GM18507 (cell line): ENCODE measurements at places on chromosomes 12 and 14.

- no peak for DNase-seq
Measured at GRCh38 chr14:32453857-32454810, 125.0 kb downstream of the AKAP6 start.

- no peak for DNase-seq
Measured at GRCh38 chr12:67937822-67938221, 51.4 kb upstream of the IFNG-AS1 start.

DNA sequence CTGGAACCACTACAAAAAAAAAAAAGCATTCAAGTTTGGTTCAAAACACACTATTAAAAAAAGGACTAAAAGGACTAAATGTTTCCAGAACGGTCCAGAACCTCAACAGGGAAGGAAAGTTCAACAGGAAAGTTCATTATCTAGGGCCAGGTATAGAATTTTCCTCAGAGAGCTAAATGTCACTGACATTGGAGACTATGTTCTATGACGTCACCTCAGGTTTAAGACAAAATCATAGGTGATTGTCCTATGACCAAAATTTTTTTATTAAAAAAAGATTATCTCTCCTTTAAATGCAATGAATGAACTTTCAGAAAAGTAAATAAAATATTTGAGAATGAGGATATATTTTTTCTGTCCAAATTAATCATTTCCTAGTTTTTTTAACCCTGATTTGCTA, 746.7 kb upstream of the USP15 start:
- no peak for DNase-seq

DNA sequence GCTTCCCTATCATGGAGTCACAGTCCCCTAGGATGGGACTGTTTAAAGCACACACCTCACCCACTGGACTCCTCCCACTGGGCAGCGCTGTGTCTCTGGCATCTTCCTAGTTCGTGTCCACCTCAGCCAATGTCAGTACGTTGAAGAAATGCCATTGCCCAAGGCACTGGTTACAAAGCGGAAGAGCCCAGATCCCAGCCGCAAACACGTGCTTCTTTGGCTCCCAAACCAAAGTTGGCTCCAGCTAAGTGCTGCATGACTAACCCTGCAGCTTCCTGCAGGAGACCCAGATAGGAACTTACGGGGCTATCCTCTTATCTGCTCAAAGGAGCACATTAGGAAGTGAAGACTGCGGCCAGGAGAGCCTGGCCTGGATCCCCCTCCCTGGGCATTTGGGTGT, 9.3 kb downstream of the SYNE3 start:
- no peak for DNase-seq

DNA sequence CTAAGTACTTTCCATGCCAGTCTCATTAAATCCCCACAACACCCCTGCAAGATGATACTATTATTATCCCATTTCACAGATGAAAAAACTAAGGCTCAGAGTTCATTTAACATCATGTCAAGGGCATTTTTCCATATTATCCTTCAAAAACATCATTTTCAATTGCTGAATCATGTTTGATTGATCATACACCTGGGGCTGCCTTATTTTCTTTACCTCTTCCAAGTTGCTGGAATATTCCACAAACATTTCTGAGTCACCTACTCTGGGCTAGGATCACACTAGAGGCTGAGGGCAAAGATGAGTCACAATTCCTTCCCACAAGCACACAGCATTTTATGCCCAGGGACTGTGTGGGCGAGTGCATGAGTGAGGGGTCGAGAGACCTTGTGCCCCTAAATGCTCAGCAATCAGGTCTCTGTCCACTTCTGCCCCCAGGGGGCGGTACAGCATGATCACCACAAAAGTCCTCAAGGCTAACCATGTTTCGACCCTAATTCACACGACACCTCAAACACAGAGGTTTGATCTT, 14.1 kb upstream of the TMEM119 start:
- DNase-seq: no peak

DNA sequence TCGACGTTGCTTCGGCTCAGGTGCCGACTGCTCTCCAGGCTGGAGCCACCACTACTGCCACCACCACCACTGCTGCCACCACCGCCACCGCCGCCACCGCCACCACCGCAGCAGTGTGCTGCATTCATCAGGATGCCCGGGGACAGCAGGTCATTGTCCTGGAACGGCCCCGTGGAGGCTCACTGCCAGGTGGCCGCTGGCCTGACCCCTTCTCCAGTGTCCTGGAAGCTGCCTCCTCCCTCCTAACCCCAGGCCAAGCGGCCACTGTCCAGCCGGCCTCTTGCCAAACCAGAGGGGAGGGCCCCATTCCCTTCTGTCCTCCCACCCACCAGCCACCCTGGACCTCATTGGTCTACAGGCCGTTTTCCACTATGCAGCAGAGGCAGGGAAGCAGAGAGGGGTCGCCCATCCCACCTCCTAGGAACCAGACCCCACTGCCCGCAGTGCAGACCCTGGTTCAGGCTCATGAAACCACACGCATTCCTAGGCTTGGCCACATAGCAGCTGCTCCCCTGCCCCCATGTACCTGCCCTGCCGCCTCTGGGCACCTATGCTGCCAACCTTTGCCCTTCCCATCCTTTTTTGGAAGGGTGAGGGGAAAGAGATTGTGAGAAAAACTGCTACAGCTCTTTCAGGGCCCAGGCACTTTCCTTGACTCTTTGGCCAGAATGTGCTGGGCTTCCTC, 15.2 kb downstream of the ARL6IP4 start:
- no peak for DNase-seq

DNA sequence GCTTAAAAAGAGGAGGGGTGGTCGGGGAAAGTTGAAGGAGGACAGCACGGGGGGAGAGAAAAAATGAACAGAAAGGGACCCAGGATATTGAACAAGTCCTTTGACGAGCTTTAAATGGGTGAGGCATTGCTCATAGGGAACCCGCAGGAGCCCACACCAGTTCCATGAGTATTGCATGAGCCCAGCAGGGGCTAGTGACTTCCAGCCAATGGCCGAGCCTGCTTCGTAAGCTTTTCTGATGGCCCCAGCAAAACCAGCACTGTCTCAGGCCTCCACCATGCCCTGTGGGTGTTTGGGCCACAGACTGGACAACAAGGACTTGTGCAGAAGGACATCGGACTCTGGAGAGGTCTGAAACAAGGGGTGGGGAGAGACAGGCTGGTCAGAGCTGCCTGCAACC, 109.5 kb downstream of the ZFP36L1 start:
- no peak for DNase-seq

- no peak for DNase-seq
Measured at GRCh38 chr14:96221841-96222240, 17.2 kb downstream of the BDKRB2 start.

DNA sequence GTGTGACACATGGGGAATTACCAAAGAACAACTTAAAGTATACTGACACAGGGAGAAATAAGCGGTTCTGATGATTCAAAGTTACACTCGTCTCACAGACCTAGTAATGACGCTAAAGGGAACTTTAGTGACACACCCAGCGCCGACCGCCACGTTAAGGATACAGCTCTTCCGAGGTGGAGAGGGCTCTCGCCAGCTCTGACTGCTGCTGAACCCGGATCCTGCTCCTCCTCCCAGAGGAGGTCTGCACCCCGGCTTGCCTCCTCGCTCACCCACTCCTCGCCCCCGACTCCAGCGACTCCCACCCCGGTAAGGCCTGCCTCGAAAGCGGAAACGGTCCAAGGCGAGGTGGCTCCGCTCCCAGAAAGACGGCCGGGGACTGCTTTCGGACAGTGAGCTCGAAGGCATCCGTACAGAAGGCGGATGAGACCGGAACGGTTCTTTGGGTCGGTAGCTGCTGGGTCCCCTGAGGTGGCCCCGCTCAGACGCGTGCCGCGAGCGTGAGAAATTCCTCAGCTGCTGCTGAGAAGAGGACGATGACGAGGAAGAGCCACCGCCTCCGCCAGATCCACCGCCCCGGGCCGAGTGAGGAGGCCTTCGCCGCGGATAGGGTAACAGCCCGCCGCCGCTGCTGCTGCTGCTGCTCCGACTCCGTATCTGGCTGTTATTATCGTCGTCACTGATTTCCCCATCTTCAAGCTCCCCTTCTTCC, 643 bp downstream of the ZFC3H1 start:
- DNase-seq: no peak

GRCh38 chr12:78725951-78726580, 138.5 kb upstream of the SYT1 start:
- no peak for DNase-seq

GRCh38 chr14:57760896-57761295, 105.0 kb downstream of the SLC35F4 start:
- DNase-seq: no peak

DNA sequence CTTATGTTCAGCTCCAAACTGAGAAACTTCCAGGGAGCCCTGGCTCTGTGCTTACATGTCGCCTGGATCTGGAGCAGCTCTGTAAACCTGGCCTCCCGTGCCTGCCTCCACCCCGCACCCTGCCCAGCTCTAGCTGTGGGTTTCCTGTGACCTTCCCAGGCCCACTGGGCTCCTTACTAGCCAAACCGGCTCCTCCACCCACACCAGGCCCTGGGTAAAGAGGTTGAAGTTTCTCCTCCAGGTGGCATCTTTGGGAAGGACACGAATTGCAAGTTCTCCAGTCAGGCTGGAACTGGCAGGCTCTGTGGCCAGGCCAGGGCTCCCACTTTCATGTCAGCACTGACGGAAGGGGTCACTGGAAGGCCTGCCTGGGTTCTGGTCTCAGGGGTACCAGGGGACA, 60.9 kb upstream of the ZFP36L1 start:
- no peak for DNase-seq

- DNase-seq: no peak
Measured at GRCh38 chr14:105526776-105527380, 495 bp downstream of the TMEM121 start.

GRCh38 chr14:58887931-58888330, 250.2 kb downstream of the DACT1 start:
- no peak for DNase-seq

- DNase-seq: no peak
Measured at GRCh38 chr12:67697443-67697842, 48.9 kb downstream of the DYRK2 start.

DNA sequence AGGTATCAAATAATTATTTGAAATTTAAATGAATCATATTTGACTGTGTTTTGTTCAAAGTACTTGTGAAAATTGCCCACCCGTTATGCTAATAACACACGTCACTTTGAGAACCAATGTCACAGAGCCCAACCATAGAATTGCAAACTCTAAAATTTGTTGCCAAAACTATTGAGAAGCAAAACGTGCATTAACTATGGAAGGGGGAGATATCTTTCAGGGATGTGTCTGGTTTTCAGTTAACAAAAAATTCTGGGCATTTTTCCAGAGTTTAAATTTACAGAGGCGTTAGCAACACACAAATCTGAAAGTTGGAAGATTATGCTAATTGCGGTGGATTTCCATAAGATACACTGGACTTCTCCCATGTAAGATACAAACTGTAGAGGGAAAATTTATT, 371.8 kb upstream of the E2F7 start:
- DNase-seq: no peak

DNA sequence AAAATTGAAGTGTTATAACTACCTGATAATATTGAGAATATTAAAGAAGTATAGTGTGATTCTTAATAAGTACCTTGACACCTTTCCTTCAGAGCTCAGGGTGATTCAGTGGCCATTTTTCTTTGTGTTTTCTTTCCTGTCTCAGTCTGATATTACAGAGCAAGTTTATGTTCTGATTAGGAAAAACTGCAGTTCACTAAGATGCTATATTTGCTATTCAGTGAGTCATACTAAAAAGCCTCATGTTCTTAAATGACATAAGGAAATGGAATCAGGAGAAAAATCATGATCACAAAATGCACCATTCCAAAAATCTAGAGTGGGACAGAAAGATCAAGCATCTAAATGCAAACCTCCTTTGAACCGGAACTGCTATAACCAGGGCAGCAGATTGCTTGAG, 390.6 kb upstream of the ATP2B1 start:
- DNase-seq: no peak

DNA sequence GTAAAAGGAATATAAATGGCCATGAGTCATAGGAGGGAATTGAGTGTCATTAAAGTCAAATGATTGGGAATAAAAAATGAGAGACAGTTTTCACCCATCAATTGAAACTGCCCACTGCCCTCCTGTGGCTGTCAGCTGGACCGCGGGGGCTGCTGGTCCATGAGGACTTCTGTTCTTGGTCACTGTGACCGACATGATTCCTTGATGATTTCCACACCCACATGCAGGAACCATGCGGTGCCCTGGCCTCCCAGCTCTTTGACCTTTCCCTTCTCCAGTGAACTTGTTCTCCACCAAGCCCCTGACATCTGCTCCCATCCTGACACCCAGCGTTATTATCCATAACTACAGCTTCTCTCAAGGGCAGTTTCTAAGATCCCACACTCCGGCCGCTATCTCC, 48.4 kb downstream of the C12orf75 start:
- DNase-seq: no peak

GRCh38 chr12:51270951-51271518, 820 bp upstream of the SMAGP start:
- no peak for DNase-seq

- DNase-seq: no peak
Measured at GRCh38 chr14:94886931-94887330, 117.0 kb upstream of the GSC start.

- DNase-seq: no peak
Measured at GRCh38 chr14:81412779-81413178, 12.7 kb upstream of the STON2 start.

DNA sequence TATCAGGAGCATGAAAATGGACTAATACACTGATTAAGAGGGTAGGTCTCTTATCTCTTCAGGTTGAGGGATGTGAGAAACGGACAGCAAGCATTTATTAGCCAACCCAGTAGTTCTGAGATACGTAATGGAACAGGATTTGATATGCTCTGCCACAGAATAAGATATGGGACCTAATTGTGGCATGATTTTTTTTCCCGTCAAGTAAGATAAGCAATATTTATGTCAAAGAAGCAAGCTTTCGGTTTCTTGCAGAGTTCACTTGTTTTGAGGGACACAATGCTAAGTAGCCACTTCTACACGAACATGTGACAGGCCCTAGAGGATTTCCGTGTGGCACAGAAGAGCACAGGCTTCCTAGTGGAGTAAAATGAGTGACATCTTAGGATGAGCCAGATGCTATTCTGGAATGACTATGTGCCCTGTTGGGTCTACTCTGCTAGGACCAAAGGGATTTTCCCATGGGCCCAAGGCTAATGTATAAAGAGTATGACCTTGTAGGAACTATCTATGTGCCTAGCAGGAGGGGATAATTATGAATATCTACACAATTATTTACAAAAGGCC, 57.9 kb downstream of the SLC38A1 start:
- DNase-seq: no peak

DNA sequence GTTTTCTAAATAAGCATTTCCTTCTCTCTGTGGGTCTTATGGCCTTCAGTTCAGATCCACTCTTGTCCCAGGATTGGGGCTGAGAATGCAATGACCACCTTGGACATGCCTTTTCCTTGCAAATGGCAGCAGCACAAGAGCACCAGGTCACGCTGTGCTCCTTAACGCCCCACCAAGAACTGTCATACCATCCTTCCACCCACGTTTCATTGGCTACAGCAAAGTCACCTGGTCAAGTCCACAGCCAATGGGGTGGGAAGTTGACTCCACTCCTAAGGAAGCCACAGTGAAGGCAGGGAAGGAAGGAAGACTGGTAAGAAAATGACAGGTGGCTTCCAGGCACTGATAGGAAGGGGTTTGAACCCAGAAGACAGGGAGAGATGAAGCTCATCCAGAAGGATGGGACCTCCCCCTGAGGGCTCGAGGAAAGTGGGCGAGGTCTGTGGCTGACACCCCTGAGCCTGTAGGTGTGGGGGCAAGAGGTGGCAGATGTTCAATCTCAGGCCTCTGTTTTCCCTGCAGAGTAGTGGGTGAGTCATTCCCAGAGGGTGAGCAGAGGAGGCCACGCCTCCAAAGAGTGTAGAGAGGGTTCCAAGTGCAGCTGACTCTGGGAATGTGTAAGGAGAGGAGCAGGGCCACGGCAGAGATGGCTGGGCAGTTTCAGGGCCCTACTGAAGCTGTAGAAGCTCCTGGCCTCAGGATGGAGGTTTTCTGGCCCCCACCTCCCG, 113.5 kb upstream of the VRK1 start:
- DNase-seq: no peak
